ENCODE measurements at places on chromosomes 7 and 10.

DNA sequence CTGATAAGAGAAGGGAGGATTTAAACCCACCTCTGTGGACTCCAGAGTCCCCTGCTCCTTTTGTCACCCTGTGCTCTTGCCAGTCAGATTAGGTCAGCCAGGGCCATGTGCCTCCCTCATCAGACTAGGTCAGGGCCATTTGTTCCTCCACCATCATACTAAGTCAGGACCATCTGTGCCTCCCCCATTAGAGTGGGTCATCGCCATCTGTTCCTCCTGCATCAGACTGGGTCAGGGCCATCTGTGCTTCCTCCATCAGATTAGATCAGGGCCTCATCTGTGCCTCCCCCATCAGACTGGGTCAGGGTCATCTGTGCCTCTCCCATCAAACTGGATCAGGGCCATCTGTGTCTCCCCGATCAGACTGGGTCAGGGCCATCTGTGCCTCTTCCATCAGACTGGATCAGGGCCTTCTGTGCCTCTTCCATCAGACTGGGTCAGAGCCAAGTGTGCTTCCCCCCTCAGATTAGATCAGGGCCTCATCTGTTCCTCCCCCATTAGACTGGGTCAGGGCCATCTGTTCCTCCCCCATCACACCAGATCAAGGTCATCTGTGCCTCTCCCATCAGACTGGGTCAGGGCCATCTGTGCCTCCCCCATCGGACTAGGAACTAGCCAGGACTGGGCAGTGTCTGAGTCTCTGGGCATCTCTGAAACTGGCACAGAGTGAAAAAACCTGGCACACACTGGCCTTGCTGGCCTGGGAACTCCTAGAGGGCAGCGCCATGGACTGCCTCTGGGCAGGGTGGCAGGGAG is 11.5 kb downstream of the MYL10 start:
- no peaks in the 10 kb centered on the region for H3K27me3 ChIP-seq
- no peak overlapping the region for H3K4me3 ChIP-seq
- no peaks in the 10 kb centered on the region for H3K36me3 ChIP-seq
- DNase-seq = no peak

DNA sequence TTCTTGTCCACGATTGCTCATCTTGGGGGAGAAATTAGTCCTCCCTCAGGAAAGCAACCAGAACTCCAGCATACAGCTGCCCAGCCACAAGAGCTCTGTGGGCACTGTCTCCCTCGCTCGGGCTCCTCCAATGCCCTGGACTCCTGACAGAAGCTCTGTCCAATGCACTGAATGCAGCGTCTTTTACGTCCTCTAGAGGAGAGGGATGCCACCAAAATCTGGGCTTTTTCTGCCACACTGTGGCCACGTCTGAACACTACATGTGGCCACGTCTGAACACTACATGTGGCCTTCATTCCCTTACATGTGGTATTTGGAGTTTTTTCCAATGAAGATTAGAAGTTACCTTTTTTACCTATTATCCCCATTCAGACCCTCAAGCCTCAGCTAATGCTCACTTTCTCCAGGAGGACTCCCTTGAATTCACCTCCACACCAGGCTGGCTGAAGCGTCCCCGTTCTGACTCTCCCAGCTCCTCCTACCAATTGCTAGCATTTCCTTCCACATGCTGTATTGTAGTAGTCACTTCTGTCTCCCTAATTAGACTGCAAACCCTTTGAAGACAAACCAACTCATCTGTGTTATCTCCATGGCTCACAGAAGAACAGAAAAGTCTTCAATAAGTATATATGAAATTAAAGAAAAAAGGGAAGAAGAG is 134.3 kb upstream of the PDE1C start:
- DNase-seq = peak; percentile 91
- peaks cover 25% of the 10 kb centered on the region for H3K27me3 ChIP-seq
- peaks cover 5% of the 10 kb centered on the region for H3K36me3 ChIP-seq
- H3K27ac ChIP-seq = peak overlapping the region; percentile 45
- peak overlapping the region; percentile 54 for H3K4me3 ChIP-seq

DNA sequence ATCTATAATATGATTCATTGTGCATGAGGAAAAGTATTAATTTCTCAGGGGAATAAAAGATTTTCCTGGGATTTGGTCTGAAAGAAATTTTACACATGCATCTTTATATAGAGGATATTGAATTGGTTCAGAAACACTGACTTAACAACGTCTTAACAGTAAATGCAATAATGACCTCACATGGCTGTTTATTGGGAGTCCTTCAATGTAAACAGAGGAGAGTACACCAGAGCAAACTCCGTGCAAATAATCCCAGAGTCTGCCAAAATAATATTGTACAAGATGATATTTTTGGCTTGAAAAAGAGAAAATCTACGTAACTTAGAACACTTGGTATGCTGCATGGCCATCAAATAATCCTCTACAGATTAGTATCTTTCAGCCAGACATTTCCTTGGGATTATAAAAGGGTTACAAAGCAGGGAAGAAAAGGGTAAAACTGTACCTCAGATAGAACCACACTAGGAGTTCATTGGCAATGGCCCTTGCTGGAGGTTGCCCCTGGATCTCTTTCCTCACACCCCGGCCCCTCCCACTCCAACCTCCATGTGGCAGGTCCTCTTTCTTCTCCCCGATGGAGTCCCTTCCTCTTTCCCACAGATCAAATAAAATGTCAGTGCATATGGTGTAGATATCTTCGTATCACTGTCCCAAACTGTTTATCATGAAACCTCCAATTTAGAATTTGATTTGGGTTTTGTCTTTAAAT is 196.4 kb downstream of the EVX1 start:
- H3K27ac ChIP-seq = no peak overlapping the region
- H3K36me3 ChIP-seq = no peaks in the 10 kb centered on the region
- DNase-seq = no peak
- no peak overlapping the region for H3K4me3 ChIP-seq

DNA sequence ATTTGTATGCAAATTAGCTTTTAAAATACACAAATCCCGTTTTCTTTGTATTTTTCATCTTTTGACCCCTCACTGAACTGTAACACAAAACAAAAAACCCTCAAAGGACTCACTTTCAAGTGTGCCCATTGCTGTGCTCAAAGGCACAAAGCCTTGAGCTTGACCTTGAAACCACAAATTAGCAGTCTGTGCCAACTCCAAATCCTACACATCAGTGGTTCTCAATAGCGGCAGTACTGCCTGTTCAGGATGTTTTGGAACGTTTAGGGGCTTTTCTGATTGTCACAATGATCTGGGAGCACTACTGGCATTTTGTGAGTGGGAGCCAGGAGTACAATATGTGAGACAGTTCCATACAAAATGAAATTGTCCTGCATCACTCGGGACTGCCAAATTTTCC is 55.5 kb downstream of the KDM7A start:
- H3K27ac ChIP-seq = no peak overlapping the region
- H3K36me3 ChIP-seq = peaks cover 36% of the 10 kb centered on the region
- no peak for DNase-seq
- H3K4me3 ChIP-seq = no peak overlapping the region
- no peaks in the 10 kb centered on the region for H3K27me3 ChIP-seq

GRCh38 chr7:26646336-26647048 is 217.9 kb downstream of the SKAP2 start:
- DNase-seq = no peak
- H3K27me3 ChIP-seq = peaks cover 12% of the 10 kb centered on the region
- no peak overlapping the region for H3K4me3 ChIP-seq
- no peaks in the 10 kb centered on the region for H3K4me1 ChIP-seq
- no peaks in the 10 kb centered on the region for H3K36me3 ChIP-seq

DNA sequence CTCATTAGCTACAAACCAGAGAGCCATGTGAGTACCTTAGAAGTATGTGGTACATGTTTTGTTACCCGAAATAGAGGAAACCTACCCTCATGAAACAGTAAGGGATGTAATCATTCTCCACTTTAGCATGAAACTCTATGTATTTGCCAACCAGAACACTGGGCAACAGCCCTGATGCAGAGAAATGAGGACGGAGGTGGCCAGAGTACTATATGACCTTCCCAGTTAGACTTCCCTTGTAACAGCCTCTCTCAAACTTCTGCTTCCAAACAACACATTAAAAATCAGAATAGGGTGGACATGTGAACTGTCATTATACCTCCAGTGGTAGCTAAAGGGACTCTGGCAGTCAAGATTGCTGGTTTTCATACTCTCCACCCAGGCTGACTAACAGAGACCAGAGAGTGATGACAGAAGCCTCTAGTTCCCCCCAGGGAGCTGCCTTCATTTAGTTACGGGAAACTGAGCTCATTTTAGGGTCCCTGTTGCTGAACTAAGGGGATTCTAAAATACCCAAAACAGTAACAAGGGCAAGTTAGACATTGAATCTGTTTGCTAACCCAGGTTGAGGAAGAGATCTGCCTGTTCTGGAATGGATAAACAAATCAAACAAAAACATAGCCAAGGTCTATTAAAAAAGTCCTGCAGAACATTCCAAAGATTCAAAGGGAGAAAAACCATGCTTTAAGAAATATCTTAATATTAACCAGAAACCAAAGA is 83.1 kb downstream of the VPS41 start:
- peaks cover 25% of the 10 kb centered on the region for H3K4me1 ChIP-seq
- H3K27me3 ChIP-seq = no peaks in the 10 kb centered on the region
- H3K27ac ChIP-seq = peak overlapping the region; percentile 65
- H3K4me3 ChIP-seq = no peak overlapping the region
- H3K36me3 ChIP-seq = no peaks in the 10 kb centered on the region
- DNase-seq = no peak

DNA sequence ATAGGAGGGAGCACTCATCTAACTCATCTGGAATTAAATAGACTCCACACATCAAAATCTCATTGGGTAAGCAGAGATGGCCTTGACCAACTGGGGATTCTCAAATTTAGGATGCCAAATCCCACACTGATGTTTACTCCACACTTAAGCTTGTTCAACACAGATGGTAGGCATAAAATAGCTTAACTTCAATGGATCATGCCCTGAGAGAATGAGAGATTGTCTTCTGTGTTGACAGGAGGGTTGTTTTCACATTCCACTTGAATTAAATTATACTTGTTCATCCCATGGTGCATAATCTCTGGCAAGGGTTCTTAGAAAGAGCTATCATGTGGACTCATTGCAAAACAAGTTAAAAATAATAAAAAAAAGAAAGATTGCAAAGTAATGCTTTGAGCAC is 391.4 kb downstream of the PLXDC2 start:
- H3K4me3 ChIP-seq = no peak overlapping the region
- H3K27me3 ChIP-seq = no peaks in the 10 kb centered on the region
- H3K4me1 ChIP-seq = no peaks in the 10 kb centered on the region

GRCh38 chr7:113628948-113629847 is 289.6 kb downstream of the PPP1R3A start:
- H3K27ac ChIP-seq = no peak overlapping the region
- no peaks in the 10 kb centered on the region for H3K4me1 ChIP-seq
- no peak overlapping the region for H3K4me3 ChIP-seq
- DNase-seq = no peak
- no peaks in the 10 kb centered on the region for H3K36me3 ChIP-seq
- peaks cover 15% of the 10 kb centered on the region for H3K27me3 ChIP-seq

Data from osteocyte (in vitro differentiated cells).